H7 (cell line): ENCODE measurements at places on chromosomes 1 and 21. TPM values are rescaled to one million over a fixed set of nuclear protein-coding genes. Genes with fewer than 3 reads are reported as not detected.
A peak's percentile ranks its signal among the peaks of the same experiment; 100 is the strongest.

DNA sequence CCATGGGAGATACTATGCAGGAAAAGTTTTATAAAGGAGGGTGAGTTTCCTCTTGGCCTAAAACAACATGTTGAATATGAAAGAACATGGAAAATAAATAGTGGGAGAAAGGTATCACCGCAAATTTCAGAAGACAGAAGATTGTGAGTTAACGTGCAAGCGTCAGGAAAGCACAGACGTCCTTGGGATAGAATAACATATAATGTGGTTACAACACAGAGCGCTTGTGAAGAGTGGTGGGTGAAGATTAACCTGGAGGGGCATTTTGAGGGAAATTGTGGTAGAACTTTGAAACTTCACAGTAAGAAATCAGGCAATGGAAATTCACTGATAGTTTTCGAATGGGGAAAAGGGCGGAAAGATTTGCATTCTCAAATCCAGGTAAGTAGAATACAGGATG is 47.3 kb downstream of the NEGR1 start:
- DNase-seq = no peak

DNA sequence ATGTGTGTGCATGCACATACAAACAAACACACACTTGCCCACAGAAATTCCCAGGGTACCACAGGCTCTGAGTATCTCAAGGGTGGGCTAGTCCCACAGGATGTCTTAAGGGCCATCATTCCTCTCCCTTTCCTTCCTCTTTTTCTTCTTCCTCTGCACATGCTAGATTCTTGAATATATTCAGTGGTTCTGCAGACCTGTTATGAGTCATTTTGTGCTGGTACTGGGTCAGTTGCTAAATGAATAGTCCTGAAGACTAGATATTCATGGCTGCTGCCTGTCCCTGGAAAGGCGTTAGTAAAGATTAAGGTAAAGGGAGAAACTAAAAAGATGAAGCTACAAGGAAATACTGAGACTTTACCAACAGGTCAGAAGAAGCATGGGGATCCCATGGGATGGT is 256.7 kb upstream of the KIAA0040 start:
- no peak for DNase-seq

- no peak for DNase-seq
These were observed 10.1 kb downstream of the ZBTB8B start for GRCh38 chr1:32474954-32475353.

- no peak for DNase-seq
These were observed 229.3 kb upstream of the PTBP2 start for GRCh38 chr1:96492236-96492635.

- no peak for DNase-seq
These were observed 455.3 kb downstream of the KCNT2 start for GRCh38 chr1:196152975-196153374.

DNA sequence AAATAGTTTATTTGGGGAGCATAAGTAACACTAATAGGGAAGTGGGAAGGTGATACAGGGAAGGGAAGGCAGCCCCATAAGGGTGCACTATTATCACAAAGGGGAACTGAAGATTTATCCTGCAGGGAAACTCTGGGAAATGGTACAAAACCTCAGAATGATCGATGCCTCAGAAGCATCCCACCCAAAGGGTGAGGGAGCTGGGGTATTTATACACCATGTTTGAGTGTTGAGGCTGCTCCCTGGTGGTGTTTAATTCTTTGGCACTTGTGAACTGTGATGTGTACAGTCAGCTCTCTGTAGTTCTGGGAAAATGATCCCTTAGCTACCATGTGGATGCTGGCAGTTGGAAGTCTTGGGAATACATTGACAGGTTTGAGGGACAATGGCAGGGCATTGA is 5.1 kb upstream of the TRIM62 start:
- no peak for DNase-seq

- DNase-seq = no peak
These were observed 69.6 kb downstream of the LHX4 start for GRCh38 chr1:180299479-180300221.

GRCh38 chr1:201422436-201423030 is 1.0 kb upstream of the TNNI1 start:
- DNase-seq = no peak

DNA sequence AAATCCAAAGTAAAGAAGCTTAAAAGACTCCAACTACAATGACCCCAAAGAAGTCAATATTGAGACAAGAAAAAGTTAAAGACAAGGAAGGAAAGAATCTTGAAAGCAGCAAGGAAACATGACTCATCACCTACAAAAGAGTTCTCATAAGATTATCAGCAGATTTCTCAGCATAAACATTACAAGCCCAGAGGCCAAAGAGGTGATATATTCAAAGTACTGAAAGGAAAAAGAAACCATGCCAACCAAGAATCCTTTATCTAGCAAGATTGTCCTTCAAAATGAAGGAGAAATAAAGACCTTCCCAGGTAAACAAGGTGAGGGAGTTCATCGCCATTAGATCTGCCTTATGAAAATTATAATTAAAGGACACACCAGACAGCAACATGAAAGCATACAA is 49.8 kb downstream of the CSMD2 start:
- no peak for DNase-seq

- DNase-seq = no peak
These were observed 76.3 kb upstream of the BACE2 start for GRCh38 chr21:41091616-41092015.

DNA sequence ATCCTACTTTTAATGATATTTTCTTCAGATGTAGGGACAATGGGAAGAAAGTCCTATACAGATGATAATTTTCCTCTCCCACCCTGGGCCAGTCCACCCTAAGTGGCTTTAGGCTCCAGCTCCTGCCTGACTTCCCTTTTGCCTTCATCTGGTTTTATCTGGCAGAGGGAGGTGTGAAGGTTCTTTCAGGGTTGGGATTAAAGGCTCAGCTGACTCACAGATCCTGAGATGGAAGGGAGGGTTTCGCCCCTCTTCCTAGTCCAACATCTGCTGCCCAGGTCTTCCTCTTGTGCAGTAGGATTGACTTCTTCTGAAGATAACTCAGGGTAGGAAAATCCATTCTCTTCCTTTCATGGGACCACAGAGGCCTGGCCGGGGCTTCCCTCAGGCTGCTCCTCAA is 362.4 kb upstream of the KAZN start:
- DNase-seq = no peak

The SLC5A9 gene
- total RNA-seq = 6.4 and 6.7 TPM in 2 replicates

The ILDR2 gene
- 0.11 and 0.21 TPM in 2 replicates for total RNA-seq

The NUAK2 gene
- total RNA-seq = 9.2 and 9.8 TPM in 2 replicates

The NUDT4B gene
- 19.3 and 35.4 TPM in 2 replicates for total RNA-seq

DNA sequence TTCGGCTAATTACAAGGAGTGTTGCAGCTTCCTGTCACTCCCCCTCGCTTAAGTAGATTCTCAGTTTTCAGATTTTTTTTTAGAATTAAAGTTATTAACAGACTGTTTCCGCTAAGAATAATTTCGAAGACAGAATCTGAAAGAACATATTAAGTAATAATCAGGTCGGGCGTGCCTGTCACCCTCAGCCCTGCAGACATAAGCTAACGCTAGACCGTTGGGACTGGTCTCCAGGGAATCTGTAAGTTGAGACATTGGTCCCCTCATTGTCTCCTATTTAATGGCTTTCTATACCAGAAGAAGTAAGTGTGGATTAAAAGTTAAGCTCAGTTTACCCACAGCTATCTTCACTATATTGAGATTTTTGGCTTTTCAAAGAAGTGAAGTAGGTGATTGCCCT is 14.5 kb downstream of the NMNAT1 start:
- no peak for DNase-seq

The CYP4X1 gene
- 2.0 and 2.9 TPM in 2 replicates for total RNA-seq

The RPE65 gene
- total RNA-seq = not detected in 2 replicates

DNA sequence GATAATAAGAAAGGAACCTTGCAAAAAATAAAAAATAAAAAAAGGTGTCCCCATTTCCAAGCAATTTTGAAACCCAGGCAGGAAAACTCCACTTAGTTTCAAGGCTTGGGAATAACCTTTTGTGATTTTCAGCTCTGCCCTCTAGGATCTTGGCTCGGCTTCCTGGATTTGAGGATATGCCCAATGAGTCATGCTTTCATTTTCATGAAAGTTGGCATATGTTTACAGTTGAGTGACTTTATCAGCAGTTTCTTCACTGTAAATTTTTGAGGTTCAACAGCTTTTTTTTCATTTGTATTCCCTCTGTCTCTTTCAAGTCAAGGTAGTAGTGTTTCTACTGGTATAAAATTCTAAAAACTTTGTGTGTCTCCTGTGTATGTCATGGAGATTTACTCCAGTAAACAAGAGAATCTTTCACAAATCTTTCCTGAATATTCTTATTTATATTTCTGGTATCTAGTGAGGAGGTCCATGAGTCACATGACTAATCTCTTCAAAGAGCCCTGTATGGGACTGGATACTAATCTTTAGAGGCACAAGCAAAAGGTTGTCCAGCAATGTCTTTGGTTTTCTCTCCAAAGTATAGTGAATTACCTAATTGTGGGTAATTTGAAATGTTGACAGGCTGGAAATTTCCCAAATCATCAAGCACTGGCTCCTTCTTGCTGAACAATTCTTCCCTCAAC is 335.3 kb downstream of the BRINP2 start:
- no peak for DNase-seq

The RIMKLA gene
- 1.1 and 2.7 TPM in 2 replicates for total RNA-seq

GRCh38 chr1:7501723-7502603 is 269.1 kb upstream of the VAMP3 start:
- DNase-seq = no peak

- no peak for DNase-seq
These were observed 118.2 kb upstream of the OLIG2 start for GRCh38 chr21:32907521-32907920.

GRCh38 chr1:34276606-34277005 is 99.9 kb downstream of the C1orf94 start:
- DNase-seq = no peak

GRCh38 chr21:42650441-42651421 is 2.7 kb upstream of the PDE9A start:
- DNase-seq = peak; percentile 49

DNA sequence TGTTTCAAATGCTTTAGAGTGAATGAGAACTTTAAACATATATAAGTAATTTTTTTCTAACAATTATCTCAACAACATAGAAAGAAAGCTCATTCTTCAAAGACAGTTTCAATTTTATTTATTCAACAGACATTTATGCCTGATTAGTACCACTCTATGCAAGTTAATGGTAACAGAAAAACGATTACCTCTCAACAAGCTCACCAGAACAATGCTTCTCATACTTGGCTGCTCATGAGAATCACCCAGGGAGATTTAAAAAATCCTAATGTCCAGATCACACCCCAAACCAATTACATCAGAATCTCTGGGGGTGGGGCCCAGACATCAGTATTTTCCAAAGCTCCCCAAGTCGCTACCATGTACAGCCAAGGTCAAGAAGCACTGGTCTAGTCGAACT is 312.4 kb downstream of the PAPPA2 start:
- no peak for DNase-seq

DNA sequence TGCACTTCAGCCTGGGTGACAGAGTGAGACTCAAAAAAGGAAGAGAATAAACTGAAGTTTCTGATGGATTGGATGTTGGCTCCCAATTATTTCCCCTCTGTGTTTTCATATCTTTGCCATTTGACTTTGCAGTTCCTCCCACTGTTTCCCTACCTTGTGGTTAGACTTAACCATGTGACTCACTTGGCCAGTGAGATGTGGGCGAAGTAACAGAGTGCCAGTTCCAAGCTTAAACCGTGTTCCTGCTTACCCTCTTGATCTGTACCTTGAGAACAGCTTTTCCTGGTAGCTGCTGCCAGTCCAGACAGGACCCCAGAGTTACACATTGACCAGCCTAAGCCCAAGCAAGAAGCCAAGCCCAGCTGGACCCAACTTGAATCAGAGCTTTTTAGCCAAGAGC is 323.4 kb downstream of the LTN1 start:
- no peak for DNase-seq

- no peak for DNase-seq
These were observed 73.2 kb upstream of the SGIP1 start for GRCh38 chr1:66460776-66461175.

GRCh38 chr1:216223486-216223885 is 199.8 kb downstream of the USH2A start:
- no peak for DNase-seq

The PCAT6 gene
- 3.4 and 7.4 TPM in 2 replicates for total RNA-seq

The GREM2 gene
- total RNA-seq = 0.15 and 1.0 TPM in 2 replicates

DNA sequence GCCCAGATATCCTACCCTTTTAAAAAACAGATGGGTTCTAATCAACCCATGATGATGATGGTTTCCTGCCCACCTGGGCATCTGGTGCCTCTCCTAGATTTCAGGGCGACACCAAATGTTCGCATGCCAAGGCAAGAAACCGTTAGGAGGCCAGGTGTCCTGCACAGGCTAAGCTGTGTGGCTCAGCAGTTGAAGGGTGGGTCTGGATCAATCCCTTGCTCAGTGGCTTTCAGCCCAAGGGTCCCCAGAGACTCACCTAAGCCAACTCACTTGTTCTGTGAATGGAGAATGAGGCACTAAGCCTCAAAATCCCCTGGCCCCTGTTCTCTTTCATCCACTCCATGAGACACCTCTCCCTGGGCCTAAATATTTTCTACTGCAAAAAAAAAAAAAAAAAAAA is 169.1 kb upstream of the EDN2 start:
- no peak for DNase-seq

DNA sequence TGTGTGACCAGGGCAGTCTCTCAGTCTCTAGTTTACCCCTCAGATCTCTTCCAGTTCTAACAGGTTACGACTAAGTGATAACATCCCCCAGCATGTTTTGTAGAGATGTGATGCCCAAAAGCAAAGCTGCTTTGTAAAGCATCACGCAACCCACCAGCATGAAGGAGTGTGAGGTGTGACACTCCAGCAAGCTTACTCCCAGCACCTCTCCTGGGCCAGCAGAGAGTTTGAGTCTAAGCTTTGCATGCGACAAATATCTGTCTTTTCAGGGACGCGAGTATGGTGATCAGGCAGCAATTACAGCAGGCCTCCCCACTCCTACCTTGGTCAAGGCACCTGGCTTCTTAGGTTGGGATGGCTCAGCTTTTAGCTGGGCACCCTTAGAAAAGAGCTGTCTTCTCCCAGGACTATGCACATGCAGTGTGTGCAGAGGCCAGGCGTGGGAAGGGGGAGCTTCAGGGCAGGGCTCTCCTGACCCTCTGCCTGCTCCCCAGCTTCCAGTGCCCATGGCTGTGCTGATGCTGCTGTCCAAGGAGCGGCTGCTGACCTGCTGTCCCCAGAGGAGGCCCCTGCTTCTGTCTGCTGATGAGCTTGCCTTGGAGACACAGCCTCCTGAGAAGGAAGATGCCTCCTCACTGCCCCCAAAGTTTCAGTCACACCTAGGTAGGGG is 48.2 kb downstream of the ELK4 start:
- no peak for DNase-seq

The ERG gene
- total RNA-seq = 0.37 and 1.5 TPM in 2 replicates

DNA sequence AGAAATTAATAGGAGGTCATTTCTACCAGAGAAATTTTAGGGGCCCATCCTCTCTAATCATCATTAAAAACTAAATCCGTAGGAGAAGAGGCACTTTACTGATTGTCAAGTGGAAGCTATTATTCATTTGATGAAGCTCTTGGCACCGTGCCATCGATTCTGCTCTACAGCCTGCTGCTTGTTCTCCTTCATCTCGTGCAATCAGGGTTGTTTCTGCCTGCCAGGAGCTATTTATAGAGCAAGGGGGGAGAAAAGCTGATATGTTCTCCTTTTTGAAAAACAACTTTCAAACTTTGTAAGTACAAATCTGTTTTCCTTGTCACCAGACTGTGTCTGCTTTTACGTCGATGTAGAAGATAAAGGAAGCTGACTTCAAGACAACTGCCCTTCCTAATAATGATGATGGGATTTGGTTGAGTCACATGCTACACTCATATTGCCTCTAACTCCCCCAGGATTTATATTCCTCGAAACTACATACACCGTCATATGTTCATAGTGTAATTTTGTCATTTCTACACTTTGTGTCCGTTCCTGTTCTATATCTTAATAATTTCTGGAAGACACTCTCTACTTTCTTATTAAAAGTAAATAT is 169.6 kb upstream of the LHX8 start:
- no peak for DNase-seq
